ENCODE measurements at places on chromosomes 7 and 10.

- DNase-seq, result no peak
These were observed 140.6 kb downstream of the ALOX5 start for GRCh38 chr10:45514291-45515270.

GRCh38 chr10:73786512-73786885 lies 1.1 kb downstream of the ZSWIM8 start:
- no peak for DNase-seq

DNA sequence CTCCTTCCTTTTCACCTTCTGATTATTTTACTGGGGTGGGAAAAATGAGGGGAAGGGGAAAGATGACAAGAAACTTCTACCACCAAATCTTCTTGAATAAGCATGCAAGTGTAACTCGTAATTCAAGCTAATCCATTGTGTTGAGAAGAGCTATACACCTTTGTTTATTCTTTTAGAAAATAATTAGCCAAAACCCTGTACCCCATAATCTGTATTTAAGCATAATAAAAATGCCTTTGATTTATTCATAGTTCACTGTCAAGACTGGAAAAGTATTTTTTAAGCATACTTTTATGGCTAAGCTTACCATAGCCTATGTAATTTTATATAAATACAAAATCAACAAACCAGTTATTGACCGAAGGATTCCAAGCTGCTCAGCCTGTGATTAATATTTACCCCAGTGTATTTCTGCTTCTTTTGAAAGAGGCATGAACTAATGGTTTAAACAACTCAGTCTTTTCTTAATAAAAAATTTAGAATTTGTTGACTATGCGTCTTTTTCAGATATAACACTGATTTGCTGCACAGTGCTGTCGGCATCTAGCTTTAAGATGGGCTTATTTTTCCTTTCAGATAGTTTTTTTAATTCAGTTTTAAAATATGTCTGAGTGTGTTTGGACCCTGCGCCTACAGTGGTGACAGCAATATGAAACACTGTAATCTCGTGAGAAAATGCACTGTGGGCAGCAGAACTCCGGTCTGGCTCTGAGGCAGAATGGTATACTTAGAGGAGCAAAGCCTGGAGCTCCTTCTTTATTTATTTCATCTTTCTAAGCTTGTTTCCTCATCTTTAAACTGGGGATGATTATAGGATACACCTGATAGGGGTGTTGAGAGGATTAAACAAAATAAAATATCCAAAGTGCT lies 238.8 kb upstream of the LRGUK start:
- no peak for DNase-seq

DNA sequence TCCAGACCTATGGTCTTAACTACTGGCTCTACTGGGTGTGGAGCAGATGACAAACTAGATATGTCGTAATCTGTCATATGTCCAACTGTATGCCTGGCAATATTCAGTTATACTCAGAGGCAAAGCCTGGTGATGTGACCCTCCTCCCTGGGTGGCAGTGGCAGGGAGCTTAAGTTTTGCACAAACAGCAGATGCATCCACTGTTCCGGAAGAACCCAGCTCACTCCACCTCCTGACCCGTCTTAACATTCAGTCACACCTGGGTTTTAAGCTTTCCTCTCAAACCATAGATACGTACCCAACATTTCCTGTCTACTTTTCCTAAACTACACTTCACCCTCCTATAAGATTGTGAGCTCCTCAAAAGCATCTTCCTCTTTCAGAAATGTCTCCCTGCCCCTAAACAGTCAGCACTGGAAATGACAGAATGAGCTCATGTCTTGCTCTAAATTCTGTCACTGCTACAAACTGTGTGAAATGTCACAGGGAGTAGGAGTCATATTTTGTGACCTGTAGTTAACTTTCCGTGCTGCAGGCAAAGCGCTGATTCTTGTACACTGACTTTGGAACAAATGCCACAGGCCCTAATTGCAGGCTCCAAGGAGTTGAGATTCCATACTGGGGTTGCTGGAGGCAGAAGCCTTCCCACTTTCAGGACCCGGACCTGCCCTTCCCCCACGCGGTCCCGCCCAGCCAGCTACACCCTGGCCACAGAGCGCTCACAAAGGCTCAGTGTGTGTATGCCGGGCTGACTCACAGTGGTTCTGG lies 23.9 kb downstream of the SCD start:
- peak; percentile 98 for DNase-seq

GRCh38 chr10:92914478-92915325 lies 66.4 kb downstream of the EXOC6 start:
- DNase-seq, result peak; percentile 39

DNA sequence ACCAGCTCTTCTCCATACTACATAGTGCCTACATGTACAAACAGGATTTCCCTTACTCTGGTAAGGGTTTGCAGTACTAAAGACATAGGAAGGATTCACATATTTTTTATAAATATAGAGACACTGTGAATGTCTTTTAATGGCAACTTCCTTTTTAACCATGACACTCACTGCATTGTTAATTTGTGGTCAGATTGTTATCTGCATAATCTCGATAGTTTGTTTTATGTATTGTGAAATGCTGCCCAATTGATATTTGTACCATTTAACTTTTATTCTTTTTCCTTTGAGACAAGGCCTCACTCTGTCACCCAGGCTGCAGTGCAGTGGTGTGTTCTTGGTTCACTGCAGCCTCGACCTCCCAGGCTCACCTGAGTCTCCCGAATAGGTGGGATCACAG lies 39.7 kb downstream of the SP8 start:
- no peak for DNase-seq

- no peak for DNase-seq
These were observed 4.4 kb downstream of the JAZF1 start for GRCh38 chr7:28176174-28176573.

DNA sequence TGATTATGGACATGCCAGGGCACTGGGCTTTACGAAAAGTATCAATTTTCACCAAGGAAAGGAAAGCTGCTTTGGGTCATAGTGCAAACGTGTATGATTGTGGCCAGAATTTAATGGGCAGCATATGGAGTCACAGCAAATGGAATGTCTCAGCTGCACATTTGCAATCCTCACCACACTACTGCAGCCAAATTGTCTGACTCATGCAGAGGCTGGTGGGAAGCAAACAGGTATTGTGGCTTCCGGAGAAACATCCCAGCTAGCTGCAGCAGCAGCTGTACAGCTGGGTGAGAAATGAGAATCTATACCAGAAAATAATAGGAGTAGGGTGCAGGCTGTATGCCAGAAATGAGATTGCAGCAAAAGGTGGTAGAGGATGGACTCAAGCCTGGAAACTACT lies 374.7 kb upstream of the VWC2 start:
- peak; percentile 83 for DNase-seq

DNA sequence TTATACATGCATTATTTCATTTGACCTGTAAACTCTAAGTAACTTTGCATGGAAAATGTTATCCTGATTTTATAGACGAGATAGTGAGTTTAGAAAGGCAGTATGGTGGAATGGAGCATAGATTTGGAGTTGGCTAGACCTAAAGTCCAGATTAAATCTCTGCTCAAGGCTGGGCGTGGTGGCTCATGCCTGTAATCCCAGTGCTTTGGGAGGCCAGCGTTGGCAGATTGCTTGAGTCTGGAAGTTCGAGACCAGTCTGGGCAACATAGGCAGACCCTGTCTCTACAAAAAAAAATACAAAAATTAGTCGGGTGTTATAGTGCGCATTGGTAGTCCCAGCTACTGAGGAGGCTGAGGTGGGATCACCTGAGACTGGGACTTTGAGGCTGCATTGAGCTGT lies 9.4 kb downstream of the PTEN start:
- DNase-seq, result no peak

DNA sequence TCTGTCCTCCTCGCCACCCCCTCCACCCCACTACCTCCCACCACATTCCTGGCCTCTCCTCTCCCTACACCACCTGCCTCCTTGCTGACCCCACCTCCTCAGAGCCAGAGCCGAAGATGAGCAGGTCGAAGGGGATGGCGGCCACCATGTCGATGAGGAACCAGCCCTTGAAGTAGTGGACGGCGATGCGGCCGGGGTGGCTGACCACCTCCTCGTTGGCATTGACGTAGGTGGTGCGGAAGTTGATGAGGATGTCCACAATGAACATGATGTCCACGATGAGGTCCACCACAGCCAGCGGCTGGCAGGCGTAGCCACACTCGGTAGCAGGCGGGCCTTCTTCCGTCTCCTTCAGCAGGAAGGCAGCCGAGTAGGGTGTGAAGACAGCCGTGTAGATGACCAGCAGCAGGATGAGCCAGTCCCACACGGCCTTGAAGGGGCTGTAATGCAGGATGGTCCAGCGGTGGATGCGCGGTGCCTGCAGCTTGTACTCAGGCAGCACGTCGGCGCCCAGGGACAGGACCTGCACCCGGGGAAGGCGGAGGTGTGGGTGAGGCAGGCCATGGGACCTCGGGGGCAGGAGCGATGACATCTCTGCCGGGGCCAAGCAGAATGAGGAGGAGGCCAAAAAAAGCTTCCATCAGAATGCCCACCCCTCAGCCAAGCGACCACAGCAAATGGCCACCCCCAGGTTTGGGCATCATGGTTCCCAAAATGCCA lies 25.6 kb downstream of the KCNH2 start:
- no peak for DNase-seq

- DNase-seq, result peak; percentile 66
These were observed 190.1 kb downstream of the SDHAF3 start for GRCh38 chr7:97307521-97308108.

- no peak for DNase-seq
These were observed 50.1 kb upstream of the SRPK2 start for GRCh38 chr7:105438847-105439173.

DNA sequence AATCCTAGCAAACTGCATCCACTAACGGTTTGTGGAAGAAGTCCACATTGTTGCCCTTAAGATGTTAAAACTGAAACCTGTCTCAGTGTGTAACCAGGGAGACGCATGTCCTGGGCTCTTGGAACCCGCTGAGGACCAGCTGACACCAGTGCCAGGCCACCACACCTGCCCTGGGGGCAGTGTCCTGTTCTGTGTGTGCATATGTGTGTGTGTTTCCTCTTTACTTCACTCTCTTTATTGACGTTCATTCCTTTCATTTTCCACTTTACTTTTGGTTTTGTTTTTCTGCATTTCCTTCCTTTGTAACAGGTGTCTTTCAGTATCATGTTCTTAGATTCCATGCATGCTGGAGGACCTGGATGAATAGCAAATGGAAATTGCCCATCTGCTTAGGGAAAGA lies 83.8 kb downstream of the TEX36 start:
- DNase-seq, result no peak

DNA sequence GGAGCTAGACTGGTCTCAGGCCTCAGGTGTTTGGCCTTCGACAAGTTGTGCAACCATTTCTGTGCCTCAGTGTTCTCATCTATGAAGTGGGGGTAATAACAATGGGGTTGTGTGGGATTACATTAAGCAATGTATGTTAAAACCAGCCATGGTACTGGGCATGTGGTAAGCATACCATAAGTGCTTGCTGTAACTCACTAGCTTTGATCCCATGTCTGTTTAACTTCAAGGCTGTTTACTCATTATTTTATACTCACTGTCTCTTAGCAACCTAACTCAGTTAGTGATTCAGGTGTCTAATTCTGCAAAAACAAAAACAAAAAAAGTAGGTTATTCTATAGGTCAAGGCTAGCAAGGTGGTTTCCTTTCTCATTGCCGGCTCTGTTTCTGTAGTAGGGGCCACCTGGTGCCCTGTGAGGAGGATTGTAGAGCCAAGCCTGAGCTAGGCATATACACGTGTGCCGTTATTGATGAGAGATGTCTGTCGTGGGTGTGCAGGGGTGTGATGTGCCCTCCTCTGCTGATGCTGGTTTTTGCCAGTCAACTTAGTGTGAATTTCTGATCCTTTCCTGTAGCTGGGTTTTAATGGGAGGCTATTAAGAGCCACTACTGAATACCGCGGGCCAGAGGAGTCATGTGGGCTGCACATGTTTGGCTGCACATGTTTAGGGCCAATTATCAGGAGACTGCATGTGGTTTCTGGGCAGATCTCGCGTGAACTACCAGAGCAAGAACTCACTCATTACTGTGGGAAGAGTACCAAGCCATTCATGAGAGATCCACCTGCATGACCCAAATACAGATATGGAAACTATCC lies 56.2 kb downstream of the EEPD1 start:
- DNase-seq, result no peak

DNA sequence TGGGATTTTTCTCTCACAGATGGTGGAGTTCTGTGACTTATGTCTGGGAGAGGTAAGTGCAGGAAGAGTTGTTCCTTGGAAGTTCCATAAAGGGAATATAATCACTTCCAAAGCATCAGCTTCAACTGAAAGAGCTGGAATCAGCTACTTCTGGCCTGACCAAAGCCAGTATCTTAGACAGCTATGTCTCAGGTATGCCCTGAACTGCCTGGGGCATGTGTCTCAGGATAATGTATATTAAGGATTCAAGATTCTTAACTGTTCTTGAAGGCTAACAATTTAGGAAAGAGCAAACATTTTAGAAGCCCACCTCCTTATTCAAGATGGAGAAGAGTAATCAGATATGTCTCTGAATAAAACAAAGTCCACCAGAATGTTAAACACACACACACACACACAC lies 12.4 kb upstream of the NOBOX start:
- DNase-seq, result no peak

- DNase-seq, result no peak
These were observed 92.1 kb upstream of the IMMP2L start for GRCh38 chr7:111654343-111654742.

DNA sequence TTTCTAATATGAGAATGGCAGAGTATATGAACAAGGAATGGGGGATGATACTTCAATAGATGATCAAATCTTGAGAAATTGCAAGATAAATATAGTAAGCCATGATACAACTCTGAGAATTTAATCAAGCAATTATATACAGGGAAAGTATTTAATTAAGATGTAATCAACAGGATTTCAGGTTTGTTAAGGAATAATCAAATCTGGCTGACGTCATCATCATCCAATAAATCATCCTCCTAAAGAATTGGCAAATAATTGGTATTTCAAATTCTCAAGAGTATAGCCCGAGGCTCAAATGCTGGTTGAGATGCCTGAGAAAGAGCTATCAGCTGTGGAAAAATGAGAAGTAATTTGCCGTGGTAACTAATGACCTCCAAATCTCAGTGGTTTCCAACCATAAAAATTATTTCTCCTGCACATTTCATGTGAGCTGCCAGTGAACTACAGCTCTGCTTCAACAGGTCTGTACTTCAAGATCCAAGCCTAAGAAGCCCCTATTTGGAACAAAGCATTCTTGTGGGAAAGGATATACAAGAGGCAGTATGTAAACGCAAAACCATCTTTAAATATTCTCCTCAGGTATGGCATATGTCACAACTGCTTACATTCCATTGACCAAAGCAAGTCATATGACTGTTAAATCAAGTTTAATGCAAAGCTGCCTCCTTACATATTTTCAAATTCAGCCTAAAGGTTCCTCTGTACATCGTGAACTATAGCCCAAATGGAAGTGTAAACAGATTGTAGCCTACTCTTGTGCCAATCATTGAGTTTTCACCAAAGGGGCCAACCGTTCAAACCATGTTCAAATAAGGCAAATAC lies 503.0 kb downstream of the KIF20B start:
- DNase-seq, result no peak

- no peak for DNase-seq
These were observed 51.7 kb downstream of the VOPP1 start for GRCh38 chr7:55520426-55521140.
